ENCODE measurements at places on chromosomes 11 and 22.

GRCh38 chr22:10781571-10782403, 4746.2 kb upstream of the OR11H1 start:
- DNase-seq = no peak

- DNase-seq = no peak
Observed at GRCh38 chr11:120486138-120486537, 25.4 kb upstream of the GRIK4 start.

- no peak for DNase-seq
Observed at GRCh38 chr22:50696799-50697561, 24.4 kb downstream of the SHANK3 start.

DNA sequence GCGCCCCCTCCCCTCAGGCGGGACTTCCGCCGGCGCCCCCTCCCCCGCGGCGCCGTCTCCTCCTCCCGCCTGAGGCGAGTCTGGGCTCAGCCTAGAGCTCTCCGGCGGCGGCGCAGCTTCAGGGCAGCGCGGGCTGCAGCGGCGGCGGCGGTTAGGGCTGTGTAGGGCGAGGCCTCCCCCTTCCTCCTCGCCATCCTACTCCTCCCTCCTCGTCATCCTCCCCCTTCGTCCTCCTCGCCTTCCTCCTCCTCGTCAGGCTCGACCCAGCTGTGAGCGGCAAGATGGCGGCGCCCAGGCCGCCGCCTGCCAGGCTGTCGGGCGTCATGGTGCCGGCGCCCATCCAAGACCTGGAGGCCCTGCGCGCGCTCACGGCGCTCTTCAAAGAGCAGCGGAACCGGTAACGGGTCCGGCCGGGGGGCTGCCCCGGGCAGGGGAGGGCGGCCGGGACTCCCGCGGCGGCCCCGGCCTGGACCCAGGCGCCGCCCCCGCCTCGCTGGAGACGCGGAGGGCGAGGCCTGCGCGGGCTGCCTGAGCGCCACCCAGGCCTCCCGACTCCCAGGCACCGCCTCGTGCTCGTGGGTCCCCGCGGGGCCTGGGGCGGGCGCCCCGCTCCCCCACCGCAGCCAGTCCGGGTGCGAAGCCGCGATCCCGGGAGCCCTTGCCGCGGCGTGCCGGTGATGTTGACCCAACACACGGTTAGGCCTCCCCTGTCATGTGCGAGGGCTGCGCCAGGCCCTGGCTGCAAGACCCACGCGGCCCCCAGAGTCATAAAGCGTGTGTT, at the start of gene ATXN10:
ATXN10 (plus strand) TSS at position 52 of the 781 bp plus-strand sequence; CDS start at position 282, 230 bp downstream.
- DNase-seq = peak; percentile 73

GRCh38 chr11:57885298-57886050, 123.9 kb downstream of the CTNND1 start:
- peak; percentile 11 for DNase-seq

GRCh38 chr11:114085965-114086793, 26.7 kb downstream of the ZBTB16 start:
- DNase-seq = no peak

DNA sequence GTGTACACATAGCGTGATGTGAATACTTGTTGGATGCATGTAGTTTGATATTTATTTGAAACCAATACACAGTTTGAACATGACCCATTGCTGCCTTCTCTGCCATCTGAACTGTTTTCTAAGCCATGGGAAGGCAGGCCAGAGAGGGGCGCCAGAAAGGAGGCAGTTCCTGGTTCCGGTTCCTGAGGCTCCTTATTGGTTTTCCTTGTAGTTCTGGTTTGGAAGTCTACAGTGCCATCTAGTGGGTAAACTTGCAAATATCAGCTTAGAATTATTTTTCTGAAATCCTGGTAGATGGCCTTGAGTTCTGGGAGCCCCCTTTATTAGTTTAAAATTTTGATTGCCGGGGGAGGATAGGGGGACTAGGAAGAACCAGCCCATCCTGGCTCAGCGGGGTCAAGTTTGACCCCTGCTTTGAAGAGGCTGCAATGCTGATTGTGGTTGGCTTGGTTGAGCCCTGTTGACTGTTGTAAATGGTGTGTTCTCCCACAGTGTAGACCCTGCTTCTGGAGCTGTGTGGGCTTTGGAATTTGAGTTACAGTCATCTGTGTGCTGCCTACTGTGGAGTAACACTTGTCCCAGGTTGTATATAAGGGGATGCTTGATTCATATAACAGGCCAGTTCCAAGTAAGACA, 48.4 kb downstream of the GRAMD1B start:
- peak; percentile 72 for DNase-seq

DNA sequence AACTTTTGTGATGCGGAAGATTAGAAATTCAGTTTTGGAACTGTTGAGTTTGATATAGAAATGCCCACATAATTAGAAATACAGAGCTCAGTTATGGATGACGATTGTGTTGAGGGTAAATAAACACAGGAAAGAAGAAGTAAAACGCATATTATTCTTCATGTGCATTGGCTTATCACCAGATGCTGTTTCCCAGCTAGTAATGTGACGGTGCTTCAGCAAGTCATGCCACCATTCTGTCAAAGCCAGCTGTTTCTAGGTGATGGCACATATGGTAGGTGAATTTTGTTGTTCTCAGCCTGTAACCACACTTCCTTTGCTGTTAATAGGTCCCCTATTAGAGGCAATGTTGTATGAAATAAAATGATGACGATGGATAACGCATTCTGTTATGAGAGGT, 68.9 kb downstream of the C11orf65 start:
- DNase-seq = no peak

DNA sequence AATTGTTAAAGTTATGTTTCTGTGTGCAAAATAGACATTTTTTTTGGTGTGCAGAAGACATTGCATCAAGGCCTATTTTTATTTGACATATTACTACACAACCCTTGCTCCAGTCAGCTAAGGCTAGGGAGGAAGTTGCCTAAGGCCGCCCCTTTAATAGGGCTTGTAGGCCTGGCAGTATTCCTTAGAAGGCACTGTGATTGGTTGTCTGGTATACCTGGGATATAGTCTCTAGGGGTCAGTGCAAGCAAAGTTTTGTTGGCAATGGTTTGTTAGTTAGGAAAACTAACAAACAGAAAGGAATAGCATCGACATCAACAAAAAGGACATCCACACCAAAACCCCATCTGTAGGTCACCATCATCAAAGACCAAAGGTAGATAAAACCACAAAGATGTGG, 16.9 kb downstream of the CCDC15 start:
- DNase-seq = no peak

DNA sequence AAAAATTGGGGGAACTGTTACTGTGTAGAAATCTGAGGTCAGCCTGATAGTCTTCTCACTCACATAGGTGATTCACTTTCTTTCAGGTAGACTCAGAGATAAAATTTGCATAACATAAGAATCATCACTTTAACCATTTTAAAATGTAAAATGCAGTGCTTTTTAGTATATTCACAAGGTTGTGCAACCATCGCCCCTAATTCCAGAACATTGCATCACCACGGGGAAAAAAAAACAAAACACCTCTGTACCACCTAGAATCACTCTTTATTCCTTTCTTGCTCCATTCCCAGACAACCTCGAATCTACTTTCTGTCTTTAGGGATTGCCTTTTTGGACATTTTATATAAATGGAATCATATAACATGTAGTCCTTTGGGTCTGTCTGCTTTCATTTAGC, 20.9 kb downstream of the CHEK1 start:
- DNase-seq = no peak

- no peak for DNase-seq
Observed at GRCh38 chr11:67433536-67434394, 3.7 kb downstream of the PTPRCAP start.

DNA sequence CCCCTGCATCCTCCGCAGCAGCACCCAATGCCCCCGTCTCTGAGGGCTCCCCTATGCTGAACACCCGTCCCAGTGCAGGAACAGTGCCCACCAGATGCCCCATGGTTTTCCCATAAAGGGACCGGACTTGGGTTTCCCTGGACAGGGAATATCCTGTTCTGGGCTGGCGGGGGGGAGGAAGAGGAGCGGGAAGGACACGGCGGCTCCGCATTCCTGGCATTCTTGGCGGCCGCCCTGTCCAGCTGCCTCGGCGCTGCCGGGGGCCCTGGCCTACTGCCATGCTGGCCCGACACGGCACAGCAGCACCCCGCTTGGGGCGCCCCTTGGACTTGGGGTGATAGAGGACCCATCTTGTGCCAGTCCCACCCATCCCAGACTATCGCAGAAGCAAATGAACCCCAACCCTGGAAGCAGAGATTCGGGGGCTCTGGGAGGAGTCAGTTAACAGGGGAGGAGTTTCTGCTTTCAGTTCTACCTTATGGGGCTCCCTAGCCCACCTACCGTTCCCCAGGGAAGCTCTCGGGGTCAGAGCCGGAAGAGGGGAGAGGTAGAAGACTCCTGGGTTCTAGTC, 23.7 kb upstream of the CBX7 start:
- no peak for DNase-seq

- DNase-seq = peak; percentile 49
Observed at GRCh38 chr11:19499026-19499669, 213.5 kb upstream of the NAV2 start.

DNA sequence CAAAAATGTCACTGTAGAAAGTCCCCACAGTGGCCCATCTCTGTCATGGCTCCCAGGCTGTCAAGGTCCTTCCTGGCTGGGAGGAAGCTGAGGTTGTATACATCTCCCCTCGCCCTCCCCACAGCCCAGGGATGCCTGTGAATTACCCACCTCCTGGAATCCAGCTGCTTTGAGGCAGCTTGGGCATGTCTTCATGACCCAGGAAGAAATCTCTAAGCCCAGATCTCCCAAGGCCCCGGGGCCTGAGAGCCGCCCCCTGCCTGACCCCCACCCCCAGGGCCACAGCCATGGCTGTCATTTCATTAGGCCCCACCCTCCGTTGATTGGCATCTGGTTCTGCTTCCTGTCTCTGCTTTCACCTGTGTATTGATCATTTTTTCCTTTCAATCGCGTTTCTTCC, 207.5 kb downstream of the TBC1D22A start:
- no peak for DNase-seq

DNA sequence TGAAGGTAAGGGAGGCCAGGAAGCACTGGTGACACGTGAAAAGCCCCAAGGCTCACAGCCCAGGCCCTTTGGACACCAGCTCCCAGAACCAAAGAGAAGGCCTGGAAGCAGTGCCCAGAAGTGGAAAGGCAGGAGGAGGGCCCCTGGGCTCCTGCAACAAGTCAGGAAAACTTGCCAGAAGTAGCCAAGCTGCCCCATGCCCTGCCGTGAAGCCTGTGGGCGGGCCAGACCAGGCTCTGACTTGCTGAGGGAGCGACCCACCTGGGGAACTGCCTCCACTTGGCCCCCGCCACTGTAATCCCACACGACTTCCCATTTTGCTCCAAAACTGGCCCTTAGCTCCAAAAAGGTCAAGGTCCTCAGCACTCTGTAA, 51.3 kb upstream of the ARFGAP3 start:
- DNase-seq = no peak

DNA sequence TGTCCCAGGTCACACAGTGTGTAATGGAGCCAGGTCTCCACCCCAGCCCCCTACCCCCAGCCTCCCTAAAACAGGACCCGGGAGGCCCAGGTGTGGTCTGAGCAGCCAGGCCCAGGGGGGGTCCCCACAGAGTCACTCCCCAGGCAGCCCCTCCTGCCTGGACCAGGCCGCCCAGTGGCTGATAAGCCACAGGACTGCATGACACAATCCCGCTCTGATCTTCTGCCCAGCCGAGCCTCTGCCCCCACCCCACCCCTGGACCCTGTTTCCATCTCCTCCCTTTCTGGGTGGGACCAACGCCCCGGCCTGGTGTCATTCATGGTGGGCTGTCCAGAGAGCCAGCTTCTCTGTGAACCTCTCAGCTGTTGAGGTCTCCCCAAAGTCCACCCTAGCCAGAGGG, 7.8 kb upstream of the LIF start:
- DNase-seq = no peak

DNA sequence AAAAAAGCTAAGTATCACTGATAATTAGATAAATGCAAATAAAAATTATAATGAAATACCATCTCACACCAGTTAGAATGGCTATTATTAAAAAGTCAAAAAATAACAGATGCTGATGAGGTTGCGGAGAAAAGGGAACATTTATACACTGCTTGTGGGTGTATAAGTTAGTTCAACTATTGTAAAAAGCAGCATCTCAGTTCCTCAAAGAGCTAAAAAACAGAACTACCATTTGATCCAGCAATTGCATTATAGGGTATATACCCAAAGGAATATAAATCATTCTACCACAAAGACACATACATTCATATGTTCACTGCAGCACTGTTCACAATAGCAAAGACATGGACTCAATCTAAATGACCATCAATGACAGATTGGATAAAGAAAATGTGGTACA, 120.3 kb upstream of the ZBED5 start:
- no peak for DNase-seq

GRCh38 chr11:95485115-95485900, 254.3 kb upstream of the SESN3 start:
- no peak for DNase-seq

DNA sequence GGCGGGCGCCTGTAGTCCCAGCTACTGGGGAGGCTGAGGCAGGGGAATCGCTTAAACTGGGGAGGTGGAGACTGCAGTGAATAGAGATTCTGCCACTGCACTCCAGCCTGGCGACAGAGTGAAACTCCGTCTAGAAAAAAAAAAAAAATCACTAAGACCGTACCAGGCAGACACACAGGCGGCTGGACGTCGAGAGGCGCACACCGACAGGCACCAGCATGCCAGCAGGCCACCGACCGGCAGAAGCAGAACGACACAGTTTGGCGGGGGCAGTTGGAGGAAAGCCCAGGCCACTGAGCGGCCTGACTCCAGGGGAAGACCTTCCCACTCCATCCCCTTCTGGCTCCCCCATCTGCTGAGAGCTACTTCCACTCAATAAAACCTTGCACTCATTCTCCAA, 17.5 kb downstream of the OR10D3 start:
- DNase-seq = no peak

DNA sequence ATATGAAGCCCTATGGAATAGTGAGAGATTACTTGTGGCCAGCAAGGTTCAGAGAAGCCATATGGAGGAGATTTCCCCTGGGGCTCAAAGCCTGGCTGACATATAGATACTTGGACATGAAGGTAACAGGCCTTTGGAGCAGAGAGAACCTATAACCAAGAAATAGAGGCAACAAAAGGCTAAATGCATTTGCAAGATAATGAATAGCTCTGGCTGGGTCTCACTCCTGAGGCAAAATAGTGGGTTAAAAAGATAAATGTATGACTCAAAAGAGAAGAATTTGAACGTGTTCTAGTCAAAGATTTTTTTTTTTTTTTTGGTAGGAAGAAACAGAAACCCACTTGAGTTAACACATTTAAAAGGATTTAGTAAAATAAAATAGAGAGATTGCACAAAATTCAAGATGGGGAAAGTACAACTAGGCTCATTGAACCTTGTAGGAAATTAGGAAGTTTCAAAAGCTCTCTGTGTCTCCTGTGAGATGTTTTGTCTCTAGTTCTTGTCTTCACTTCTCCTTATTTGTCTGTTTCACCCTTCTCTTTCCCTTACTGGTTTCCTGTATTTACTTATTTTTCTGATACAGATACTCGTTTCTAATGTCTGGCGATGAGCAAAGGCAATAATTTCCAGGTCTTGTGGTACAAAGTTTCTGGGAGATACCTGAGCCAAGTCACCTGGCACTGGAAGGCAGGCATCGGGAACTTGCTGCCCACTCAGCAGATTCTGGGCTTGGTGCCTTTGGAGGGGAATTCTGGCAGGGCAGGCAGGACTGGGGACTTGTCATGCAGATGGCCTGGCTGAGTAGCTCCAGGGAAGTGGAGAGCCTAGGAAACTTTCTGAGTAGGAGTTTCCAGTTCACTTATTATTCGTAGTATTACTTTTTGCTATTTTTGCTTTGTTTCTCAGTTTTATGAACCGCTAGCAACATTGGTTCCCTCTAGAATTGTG, 49.2 kb upstream of the SESN3 start:
- DNase-seq = no peak

All from right renal pelvis (tissue), 4 donors.